ENCODE measurements at places on chromosomes 6 and 20.

- no peak for DNase-seq
Measured at GRCh38 chr6:89954721-89955148, 60.5 kb downstream of the GJA10 start.

DNA sequence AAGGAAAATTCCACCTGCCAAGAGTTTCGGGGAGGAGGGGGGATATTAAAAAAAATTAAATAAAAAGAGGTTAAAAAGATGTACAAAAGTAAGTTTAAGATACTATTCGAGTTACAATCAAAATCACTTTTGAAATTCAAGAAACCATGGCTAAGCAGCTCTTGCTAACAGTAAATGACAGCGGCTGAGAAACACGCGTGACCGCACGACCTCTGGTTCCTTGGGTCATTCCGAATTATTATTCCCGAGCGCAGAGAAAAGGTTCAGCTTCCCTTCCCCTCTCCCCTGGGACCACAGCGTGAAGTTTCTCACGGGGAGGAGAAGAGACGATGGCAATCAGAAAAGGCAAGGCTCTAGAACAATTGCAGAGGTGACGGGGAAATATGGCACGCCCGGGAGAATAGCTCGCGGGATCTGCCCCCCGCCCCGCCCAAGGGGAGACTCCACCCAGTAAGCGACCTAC lies 496 bp downstream of the TMEM242 start:
- no peak for DNase-seq

DNA sequence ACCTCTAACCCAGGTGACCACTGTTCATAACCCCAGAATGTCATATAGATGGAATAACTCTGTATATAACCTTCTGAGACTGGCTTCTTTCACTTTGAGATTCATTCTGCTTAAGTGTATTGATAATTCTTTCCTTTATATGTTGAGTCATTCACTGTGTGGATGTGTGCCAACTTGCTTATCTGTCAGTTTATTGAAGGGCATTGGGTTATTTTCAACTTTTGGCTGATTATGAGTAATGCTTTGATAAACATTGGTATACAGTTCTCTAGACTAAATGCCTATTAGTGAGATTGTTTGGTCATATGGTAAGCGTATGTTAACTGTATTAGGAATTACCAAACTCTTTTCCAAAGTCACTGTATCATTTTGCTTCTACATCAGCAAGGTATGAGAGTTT lies 453.4 kb upstream of the SPTLC3 start:
- DNase-seq = no peak

- no peak for DNase-seq
Measured at GRCh38 chr6:70552974-70553373, 13.8 kb upstream of the SDHAF4 start.

- no peak for DNase-seq
Measured at GRCh38 chr20:56924292-56925081, 295.4 kb downstream of the TFAP2C start.

DNA sequence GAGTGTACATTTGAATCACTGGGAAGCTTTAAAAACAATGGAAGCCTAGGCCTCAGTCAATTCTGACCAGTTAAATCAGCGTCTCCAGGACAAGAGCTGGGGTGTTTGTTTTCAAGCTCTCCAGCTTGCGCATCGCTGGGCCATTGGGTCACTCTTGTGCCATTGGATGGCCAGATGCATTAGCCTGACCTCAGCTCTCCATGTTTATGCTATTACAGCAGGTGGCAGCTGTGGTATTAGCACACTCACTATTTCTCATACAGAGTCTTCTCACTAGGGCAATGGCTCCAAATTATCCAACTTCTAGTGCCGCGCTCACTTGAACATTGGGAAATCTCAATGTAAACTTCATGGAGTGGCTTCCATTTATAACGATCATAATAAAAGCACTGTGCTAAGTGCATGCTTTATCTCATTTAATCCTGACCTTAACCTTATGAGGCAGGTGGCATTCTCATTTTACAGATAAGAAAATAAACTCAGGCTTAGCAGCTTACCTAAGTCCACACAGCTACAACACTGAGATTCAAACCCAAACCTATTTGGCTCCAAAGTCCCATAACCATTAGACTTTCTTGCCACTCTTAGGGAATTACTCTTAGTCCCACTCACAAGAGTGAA lies 108.8 kb downstream of the PPP1R14C start:
- no peak for DNase-seq

DNA sequence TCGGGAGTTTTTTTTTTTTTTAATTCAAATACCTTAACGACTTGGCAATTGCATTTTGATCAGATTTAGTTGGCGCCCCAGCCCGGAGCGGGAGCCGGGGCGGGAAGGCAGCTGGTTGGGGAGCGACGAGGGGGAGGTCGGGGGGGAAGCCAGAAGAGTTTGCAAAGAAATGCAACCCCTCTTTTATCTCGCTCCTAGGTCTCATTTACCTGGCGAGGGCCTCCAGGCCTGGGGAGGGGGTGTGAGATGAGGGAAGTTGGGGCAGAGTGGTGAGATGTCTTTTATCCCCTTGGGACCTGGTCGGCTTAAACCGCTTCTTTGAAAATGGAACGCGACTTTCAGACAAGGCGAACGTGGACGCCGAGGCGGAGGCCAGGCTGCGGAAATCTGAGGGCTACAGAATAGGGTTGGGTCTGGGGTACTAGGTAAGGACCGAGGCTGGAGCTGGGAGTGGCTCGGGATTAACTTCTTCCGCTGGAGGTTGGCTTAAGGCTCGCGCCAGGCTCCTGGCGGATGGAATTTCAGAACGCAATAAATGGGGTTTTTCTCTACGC lies 40.3 kb downstream of the NCR2 start:
- no peak for DNase-seq

DNA sequence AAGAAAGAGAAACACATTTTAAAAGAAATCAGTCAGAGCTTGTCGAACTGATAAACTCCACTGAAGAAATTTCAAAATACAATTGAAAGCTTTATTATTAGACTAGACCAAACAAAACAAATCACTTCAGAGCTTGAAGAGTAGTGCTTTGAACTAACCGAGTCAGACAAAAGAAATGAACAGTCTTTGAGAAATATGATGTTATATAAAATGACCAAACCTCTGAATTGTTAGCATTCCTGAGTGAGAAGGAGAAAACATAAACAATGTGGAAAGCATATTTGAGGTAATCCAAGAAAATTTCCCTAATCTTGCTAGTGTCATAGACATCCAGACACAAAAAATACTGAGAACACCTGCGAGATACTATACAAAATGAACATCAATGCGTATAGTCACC lies 13.2 kb upstream of the CST4 start:
- DNase-seq = no peak

DNA sequence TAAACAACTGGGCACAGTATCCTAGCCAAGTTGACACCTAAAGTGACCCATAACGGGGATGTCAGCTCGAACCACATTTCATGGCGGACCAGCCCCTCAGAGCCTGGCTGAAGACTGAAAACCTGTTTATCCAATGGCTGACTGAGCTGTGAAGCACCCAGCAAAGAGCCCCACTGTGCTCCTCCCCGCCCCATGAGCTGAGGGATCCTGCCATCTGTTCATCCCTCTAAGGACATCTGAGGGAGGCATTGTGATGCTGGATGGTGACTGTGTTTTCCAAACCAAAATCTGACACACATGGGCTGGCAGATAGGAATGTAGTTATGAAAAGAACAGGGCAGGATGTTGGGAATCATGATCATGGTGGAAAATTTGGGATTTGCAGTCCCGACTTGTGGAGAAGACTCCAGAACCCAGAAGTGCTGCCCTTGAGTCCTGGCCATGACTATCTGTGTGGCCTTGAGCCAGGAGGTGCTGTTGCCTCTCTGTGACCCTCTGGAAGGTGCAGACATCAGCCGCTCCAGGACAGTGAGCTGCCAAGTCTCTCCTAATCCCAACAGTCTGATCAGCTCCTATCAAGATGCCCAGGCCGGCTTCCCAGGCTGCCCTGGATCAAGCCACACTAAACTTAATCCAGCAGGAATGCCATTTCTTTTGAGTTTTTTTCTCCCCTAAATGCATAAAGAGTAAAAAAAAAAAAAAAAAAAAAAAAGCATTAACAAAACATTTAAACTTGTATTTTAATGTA lies 5.7 kb downstream of the EDN3 start:
- DNase-seq = no peak

GRCh38 chr20:41335591-41335990 lies 5.0 kb upstream of the LPIN3 start:
- no peak for DNase-seq

DNA sequence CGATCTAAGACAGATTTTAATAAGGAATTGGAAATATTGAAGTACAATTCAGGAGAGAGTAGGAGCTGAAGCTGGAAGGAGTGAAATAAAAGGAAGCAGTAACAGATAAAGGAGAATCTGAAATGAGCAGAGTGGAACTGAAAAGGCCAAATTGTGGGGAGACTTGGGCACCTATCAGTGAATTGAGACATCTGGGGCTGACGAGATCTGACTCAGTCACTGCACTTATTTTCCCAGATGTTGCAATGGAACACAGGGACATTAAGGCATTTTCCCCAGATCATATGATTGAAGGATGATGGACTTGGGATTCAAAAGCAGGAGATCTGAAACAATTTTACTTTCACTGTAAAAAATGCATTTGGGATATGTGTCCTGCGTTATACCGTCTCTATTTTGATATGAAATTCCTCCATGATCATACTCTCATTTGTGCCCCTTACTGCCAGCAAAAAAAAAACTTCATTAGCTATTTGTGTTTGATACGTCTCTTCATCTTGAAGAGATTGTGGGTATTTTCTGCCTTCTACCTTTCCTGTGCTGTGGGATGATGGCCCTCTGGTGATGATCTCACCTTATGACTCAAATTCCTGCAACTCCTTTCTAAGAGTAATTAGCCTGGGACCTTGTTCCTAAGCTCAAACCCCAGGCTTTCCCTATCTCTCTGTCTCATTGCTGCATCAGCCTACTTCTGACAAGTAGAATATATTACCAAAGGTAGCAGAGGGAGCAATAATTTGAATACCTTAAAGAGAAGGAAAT lies 278.5 kb upstream of the MAN1A1 start:
- no peak for DNase-seq

DNA sequence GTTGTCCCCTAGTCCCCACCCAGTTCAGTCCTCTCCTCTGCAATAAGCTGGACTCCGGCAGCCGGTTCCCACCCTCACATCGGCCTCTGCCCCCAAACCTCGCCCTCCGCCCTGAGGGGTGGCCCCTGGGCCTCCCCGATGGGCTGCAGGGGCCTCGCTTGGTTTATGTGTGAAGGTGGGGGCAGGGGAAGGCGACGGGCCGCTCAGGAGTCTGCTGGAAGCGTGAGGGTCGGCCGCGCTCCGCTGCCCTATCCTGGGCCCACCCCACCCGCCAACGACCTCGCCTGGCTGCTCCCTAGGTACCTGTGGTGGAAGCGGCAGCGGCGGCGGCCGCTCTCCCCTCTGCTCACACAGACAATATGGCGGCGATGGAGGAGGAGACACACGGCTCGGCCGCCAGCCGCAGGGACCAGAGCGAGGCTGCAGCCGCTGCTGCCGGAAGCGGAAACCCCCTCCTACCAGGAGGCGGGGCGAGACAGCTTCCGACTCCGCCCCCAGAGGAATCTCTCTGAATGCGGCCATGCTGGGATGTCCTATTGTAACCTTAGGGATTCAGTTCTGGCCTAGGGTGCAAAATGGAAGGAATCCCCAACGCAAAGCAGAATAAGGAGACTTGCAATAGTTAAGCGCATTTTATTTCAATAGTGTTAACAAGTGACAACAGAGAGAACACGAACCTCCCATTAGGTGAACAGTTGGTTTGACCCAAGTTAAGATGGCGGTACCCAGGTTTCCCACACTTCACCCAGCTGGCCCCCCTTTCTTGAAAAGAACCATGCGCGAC lies at the start of gene CSNK2A1:
Gene CSNK2A1 (minus strand): TSS at position 422 of the 784 bp plus-strand sequence. CDS start 35,239 bp downstream, outside the sequence.
- DNase-seq = peak; percentile 92

GRCh38 chr6:169230322-169230665 lies 23.4 kb downstream of the THBS2 start:
- no peak for DNase-seq

DNA sequence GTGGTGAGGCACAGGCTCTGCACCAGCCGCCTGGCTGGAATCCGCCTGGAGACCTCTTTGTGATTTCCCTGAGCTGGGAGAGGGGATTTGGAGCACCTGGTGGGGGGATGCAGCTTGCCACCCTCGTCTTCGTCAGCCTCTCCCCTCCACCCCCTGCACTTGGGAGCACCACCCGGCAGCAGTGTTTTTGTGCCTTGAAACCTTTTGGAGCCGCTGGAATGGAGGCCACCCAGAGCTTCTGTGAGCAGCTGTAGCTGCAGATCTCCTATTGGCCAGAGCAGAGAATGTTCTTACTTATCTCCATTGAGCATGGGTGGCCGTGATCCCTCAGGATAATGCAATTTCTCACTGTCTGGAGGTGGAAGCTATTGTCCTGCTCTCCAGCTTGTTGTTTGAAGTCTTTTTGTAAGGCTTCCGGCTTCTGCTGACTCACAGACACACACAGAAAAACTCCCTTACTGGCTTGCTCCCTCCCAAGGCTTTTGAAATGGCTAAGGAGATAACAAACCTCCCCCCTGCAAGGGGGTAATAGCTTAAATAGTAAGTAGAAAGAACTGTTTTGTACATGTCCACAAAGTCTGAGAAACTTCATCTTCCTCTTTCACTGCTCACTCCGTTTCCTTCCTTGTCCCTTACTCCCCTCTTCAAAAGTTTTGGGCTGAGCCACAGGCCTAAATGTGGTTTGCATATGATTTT lies 271.2 kb downstream of the PRL start:
- no peak for DNase-seq

GRCh38 chr6:37171970-37172812 lies 2.2 kb downstream of the PIM1 start:
- DNase-seq = peak; percentile 87

DNA sequence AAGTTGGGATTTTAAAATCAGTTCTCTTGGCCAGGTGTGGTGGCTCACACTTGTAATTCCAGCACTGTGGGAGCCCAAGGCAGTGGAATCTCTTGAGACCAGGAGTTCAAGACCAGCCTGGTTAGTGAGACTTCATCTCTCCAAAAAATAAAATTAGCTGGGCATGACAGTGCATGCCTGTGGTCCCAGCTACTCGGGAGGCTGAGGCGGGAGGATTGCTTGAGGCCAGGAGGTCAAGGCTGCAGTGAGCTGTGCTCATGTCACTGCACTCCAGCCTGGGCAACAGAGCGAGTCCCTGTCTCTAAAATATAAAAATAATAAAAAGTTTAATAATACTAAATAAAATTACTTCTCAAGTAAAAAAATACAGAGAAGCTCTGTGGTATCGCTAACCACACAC lies 77.5 kb downstream of the FOXA2 start:
- no peak for DNase-seq

GRCh38 chr6:147904416-147904815 lies 395.9 kb downstream of the SAMD5 start:
- DNase-seq = no peak

DNA sequence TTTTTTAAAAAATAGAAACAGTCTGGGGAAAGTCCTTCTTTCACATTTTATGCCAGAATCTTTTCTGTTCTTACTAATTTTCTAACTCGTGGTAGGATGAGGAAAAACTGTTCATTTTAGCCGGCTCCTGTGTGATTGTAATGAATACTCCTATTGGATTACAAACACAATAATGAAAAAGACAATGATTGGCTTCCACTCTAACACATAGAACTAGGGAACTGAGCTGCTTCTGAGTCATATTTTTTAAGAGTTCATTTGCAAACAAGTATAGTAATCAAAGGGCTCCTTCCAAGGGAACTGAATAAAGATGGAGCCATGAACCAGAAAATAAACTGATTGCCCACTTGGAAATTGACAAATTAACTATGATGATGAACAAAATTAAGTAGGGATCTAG lies 265.3 kb upstream of the TCF21 start:
- DNase-seq = no peak
